Frontal cortex (tissue), 4 donors: ENCODE measurements at places on chromosomes 1 and 21. TPM values are rescaled to one million over a fixed set of nuclear protein-coding genes. Genes with fewer than 3 reads are reported as not detected.

GRCh38 chr1:204261746-204262505, 48.1 kb upstream of the GOLT1A start:
- DNase-seq, result no peak

OR6P1 gene
- not detected for total RNA-seq

IL19 gene
- not detected for total RNA-seq

LCE3E gene
- total RNA-seq, result not detected
